AG09319 (cell line): ENCODE measurements at places on chromosomes 11 and 22.

DNA sequence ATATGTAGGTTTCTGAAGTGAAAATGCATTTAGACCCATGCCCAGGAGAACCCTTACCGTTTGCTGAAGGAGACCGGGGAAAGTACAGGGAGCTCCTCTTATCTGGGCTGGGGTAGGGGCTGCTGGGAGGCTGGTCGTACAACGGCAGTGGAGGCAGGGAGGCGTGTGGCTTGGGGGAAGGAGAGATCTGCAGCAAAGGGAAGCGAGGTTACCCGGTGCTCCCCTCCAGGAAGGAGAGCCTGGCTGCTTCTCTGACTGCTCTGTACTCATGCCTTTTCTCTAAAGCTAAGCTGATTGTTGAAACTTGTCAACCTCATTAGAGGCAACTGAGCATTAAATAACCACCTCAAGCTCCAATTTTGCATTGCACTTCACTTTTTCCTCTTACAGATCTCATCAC lies 27.2 kb downstream of the ATG16L2 start:
- no peak for DNase-seq

DNA sequence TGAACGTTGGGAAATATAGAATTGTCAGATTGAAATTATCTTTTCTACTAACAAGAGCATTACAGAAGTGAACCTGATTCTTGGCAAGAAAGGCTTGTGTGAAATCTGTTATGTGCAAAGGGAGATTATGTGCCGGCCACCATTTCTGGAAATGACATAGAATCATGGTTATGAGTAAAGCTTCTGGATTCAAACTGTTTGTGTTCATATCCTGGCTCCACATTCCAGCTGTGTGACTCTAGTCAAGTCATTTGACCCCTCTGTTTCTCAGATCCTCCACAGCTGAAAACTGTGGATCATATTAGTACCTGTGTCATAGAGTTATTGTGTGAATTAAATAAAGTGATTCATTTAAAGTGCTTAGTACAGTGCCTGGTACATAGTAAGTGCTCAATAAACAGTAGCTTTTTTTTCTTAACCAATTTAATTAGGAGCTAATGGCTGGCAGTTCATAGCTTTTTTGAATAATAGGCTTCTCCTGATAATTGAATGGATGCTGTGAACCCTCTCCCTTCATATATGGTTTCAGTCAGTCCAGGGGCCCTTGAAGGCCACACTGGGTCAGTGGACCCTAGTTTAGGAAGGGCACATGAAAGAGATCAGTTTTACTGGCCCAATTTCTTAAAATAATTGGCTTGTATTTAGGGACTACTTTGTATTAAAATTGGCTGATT lies 34.6 kb downstream of the EHF start:
- no peak for DNase-seq

- DNase-seq: no peak
Observed at GRCh38 chr22:22345781-22346180, 101.2 kb downstream of the VPREB1 start.

DNA sequence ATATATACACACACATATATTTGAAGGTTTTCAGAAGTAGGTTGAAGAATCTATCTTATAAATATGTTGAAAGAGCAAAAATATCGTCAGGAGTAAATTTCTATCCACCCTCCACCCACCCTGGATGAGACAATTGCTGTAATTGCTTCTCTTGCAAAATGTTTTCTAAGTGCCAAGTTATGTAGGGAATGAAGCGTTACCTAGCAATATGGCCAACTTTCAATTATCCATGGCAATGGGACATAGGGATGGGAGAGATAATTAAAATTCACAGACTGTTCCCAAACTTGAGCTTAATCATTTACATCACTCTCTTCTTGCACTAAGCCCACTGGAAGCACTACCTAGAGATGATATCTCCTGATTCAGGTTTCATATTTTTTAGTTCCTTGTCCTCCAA lies 806.2 kb upstream of the RAG2 start:
- DNase-seq: no peak

- DNase-seq: no peak
Observed at GRCh38 chr11:88431675-88432341, 94.3 kb upstream of the CTSC start.

- DNase-seq: no peak
Observed at GRCh38 chr22:25548866-25549464, 15.5 kb upstream of the GRK3 start.

GRCh38 chr22:30226192-30226832 lies 20.2 kb downstream of the LIF start:
- no peak for DNase-seq

GRCh38 chr11:85295694-85296271 lies 331.4 kb downstream of the DLG2 start:
- no peak for DNase-seq

- DNase-seq: no peak
Observed at GRCh38 chr11:13850231-13851005, 112.1 kb upstream of the SPON1 start.

DNA sequence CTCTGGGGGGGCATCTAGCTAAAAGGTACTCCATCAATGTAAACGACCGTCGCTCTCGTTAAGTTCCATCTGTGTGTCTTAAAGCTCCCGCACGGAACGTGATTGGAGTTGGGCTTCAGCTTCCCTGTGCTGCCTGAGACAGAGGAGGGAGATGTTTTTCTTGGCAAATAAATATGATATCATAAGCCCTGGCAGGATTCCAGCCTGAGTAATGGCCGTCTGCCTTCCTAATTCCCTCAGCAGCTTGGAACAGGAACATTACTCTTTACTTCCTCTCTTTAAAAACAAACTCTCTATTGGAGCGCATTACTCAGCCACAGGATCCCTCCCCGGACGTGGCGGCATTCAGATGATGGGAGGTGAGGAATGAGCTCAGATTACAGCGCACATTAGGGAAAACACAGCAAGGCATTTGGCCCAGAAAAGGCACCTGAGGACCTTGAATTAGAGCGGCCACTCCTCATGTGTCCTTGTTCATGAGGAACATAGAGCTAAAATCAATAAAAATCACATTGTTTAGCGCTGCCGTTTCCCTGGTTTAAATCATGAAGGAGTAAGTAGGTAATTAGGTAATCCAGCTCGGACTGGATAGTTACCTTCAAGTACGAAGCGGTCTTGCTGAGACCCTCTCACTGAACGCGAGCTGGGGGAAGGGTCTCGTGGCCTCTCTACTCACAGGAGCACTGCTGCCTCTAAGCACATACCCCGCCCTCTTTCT lies 230.4 kb downstream of the ST3GAL4 start:
- peak; percentile 76 for DNase-seq

DNA sequence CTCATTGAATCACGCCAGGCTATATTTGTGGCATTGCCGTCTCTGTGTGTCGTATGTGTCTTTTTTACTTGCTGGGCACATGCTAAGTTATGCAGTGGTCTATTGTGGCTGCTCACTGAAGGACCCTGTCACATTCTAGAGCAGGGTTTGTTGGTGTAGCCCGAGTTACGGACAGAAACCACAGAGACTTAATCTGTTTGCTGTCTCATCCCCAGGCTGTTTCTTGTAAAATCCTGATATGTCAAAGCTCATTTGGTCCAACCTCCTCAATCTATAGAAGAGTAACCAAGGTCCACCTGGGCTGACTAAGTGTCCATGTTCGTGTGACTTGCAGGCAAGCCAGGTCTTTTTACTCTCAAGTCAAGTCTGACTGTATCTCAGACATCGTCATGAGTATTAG lies 5.0 kb downstream of the DPF2 start:
- DNase-seq: no peak

- DNase-seq: peak; percentile 2
Observed at GRCh38 chr11:59429924-59430516, 3.8 kb upstream of the OR5A2 start.

DNA sequence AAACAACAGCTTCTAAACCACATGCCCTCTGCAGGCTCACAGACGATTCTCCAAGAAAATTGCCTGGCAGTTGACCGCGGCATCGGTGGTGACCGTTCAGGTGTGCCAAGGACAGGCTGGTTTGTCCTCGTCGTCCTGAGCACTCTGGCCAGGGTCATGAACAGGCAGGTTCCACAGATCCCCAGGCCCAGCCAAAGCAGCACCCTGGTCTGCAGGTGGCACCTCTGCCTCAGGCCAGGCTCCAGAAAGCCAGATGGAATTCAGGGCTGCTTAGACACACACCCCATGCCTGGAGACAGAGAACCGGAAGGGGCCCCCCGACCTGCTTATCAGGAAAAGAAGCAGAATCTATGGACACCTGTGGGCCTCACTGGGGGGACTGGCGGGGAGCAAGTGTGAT lies 338.7 kb downstream of the BRD1 start:
- DNase-seq: no peak

- DNase-seq: no peak
Observed at GRCh38 chr11:44746894-44747293, 20.1 kb downstream of the TSPAN18 start.

- no peak for DNase-seq
Observed at GRCh38 chr22:48974443-48975315, 853.0 kb downstream of the BRD1 start.

- DNase-seq: no peak
Observed at GRCh38 chr11:29271616-29272015, 745.2 kb downstream of the KCNA4 start.

- no peak for DNase-seq
Observed at GRCh38 chr11:118136341-118136740, 16.3 kb downstream of the SCN4B start.
